ENCODE measurements at places on chromosomes 7 and 10.

DNA sequence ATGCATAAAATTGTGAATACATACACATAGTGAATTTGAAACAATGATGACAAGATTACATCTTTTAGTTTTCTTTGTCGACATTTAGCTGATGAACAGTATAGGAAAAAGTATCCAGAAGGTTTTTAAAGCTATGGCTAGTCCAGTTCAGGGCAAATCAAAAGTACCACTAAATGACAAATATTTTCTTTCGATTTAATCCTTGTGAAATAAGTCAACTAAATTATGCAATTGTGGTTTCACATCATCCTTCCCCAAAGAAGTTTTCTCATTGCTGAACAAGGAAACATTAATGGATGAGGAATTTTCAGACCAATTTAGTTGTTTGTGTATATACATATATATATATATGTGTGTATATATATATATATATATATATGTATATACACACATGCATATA, 774.0 kb downstream of the DNAJB9 start:
- DNase-seq = no peak

DNA sequence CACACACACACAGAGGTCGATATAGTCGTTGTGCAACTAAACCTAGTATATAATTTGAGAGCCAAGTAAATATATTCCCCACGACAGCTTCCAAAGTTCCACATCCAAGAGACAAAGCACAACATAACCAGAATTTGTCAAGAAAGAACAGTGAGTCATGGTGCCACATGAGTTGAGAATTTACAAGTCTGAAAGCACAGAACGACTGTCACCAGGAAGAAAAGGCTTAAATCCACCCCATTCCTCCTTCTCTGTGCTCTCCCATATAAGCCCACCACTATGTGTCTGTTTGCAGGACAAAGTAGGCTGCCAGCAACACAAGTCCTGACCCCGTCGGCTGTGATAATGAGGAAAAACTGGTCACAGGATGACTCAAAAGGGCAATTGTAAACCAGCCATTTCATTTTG, 32.8 kb downstream of the GSAP start:
- DNase-seq = no peak

- no peak for DNase-seq
Measured at GRCh38 chr7:80937336-80937735, 18.5 kb upstream of the SEMA3C start.

DNA sequence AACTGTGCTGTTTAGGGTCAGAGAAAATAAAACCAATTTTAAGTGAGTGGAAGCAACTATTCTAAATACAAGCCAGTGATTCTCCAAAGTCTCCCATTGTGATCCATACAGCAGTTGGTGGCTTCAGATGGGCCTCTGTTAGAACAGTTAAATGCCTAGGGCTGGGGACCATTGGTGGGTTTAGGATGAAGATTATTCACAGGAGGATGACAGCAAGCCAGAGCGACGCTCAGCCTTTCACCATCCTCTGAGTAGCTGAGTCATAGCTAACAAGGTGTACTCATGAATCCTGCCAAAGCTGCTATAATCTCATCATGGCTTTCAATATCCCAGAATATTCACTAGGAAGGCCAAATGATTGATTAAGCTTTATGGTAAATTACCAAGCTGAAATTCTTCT, 39.6 kb downstream of the STARD3NL start:
- DNase-seq = no peak

- no peak for DNase-seq
Measured at GRCh38 chr10:127168261-127168660, 28.1 kb downstream of the INSYN2A start.

GRCh38 chr10:117936141-117936540, 110.6 kb downstream of the RAB11FIP2 start:
- DNase-seq = no peak

- DNase-seq = no peak
Measured at GRCh38 chr7:123750389-123751230, 1.8 kb upstream of the WASL start.

GRCh38 chr10:7233259-7233991, 177.4 kb downstream of the SFMBT2 start:
- no peak for DNase-seq

GRCh38 chr10:110962443-110962842, 43.0 kb downstream of the SHOC2 start:
- no peak for DNase-seq

GRCh38 chr10:122637376-122637775, 62.3 kb downstream of the C10orf120 start:
- peak; percentile 40 for DNase-seq

- DNase-seq = no peak
Measured at GRCh38 chr7:10592604-10593003, 381.1 kb upstream of the PHF14 start.

DNA sequence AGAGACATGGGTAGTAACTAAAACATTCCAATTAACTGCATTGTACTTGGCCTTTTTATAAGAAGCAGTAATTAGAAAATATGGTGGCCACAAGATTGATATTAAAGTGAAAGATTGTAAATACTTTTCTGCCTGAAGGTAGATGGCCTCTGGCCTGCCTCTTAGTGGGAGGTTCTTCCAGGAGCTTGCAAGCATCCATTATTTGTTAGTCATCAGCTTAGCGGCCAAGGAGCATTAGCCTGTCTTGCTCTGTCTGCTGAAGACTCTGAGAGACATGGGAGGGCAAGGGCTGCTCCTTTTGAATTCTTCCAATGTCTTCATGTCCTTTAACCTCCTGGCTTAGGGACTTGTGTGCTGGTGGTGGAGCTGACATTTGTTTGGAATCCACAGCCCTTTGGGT, 80.4 kb downstream of the TCF7L2 start:
- DNase-seq = no peak
